ENCODE measurements at places on chromosomes 7 and 10.
A peak's percentile ranks its signal among the peaks of the same experiment; 100 is the strongest.

DNA sequence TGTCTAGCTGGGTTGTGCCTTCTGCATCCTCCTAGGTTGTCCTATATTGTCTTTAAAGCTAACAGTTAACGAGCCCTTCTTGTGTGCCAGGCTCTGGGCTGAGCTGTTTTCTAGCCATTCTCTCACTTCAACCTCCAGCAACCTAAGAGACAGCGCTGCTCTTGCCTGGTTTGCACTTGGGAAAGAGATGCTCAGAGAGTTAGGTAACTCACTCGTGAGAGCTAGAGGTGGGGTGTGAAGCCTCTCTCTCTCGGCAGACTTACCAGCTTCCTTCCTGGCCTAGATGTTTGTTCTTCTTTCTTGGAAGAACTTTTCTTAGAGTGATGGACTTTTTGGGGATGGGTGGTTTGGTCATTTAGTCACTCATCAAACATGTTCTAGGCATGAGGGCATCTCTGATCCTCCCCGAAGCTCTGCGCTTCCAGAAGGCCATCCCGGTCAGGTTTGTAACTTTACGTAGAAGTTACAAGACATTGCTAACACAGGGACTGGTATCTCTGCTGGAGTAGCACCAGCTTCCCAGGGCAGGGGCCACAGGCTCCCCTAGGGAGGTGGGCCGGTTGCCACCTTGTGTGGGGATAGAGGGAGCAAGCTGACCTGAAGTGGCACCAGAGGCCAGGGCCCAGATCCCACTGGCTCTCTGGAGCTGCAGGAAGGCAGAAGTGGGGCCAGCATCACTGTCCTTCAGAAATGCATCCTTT is 14.3 kb downstream of the TSPAN15 start:
- no peak for DNase-seq

DNA sequence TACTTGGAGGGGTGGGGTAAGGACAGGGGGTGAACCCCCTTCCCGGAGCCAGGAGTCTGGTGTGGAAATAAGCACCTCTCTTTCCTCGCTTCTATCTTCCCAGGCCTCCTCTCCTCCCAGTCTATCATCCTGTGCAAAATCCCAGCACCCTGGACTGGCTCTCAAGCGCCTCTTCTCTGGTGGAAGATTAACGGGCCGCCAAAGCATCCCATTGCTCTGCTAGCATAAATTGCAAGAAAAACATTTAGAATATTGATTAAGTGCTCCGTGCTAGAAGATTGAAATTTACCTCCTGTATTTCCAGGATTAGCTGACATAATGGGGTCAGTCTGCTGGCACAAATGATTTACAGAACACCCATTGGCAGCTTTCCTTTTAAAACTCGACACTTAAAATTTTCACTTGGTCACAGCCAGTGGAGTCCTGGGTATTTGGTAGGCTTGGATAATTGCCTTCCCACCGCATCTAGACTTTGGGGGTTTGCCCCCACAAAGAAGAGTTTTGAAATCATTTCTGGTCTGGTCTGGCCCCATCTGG is 189.7 kb downstream of the GFRA1 start:
- no peak for DNase-seq

- no peak for DNase-seq
These were observed 39.9 kb upstream of the FGL2 start for GRCh38 chr7:77239471-77239870.

GRCh38 chr7:33645104-33645503 is 260.2 kb upstream of the BMPER start:
- DNase-seq, result no peak

GRCh38 chr10:69345402-69345801 is 67.1 kb downstream of the HK1 start:
- no peak for DNase-seq

- no peak for DNase-seq
These were observed 1083.6 kb downstream of the KCNMA1 start for GRCh38 chr10:76554033-76554408.

DNA sequence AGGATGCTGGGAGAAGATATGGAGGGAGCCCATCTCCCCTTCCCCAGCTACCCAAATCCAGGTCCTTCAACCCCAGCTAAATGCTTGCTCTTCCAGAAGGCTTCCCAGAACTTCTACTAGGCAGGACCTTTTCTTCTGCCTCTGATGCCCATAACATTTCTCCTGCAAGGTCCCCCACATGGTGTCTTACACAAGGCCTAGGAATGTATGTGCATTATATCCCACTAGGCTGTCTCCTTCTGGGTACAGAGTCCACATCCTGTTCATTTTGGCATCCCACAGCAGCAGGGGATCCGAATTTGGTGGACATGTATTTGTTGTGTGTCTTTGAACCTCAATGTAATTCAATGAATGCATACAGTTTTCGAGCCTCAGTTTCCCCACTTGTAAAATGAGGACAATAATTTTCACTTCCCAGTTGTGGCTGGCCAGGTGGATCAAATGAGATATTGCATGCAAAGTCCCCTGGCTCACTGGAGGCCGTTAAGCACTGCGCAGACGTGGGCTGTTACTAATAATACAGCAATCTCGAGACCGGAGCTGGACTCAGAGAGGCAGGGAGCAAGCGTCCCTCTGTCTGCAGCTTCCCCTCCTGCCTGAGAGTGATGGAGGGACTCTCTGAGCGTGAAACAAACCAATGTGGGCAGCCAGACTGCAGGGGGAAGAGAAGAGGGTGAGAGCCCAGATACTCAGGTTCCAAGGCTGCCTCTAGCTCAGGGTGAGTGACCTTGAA is 18.6 kb upstream of the YWHAG start:
- DNase-seq, result no peak

- no peak for DNase-seq
These were observed 47.3 kb downstream of the CHST3 start for GRCh38 chr10:72011468-72011867.

- no peak for DNase-seq
These were observed 198.6 kb downstream of the ELFN1 start for GRCh38 chr7:1868516-1869165.

DNA sequence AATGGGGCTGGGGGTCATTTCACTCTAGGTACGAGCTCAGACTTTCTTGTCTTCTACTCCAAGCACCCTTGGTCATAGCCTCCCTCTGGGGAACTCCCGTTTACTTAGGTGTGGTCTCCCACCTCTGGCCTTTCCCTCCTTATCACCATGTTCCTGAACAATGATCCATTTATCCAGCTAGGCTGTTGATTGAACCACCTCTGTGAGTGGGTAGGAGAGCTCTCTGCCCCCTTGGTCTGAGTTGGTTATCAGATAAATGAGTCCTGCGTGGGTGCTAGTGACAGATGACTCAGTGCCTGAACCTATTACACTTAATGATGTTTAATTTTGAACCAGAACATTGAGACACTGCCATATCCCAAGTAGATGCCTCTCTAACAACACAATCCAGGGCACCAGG is 9.4 kb downstream of the BLNK start:
- DNase-seq, result no peak

DNA sequence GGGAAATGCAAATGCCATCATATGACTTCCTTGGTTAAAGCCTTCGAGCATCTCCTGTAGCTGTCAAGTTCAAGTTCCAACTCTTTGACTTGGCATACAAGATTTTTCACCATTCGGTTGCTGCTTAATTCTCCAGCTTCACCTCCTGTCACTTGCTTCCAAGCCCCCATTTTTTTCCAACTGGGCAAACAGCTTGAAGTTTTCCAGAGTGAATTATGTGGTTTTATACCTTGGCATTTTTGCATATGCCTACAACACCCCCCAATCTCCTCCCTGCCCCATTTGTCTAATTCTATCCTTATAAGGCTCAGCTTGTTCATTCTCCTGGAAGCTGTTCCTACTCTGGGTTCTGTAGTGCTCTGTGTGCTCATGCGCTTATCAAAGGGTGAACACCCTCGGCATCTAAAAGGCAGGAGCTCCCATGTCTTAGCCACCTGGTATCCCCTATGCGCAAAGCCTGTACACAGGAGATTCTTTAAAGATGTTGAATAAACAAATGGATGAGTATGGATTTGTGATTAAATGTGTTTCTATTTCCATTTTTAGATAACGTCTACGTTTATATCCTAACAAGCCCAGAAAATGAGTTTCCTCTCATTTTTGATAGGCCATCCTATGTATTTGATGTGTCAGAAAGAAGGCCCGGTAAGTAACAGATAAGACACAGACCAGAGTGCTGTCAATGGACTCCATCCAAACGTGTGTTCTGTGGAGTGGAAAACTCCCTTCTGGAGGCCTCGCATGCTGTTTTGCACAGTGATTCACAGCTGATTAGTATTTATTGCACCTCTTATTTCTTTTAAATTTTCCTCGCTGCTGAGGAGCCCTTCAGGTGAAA is 52.5 kb downstream of the CDHR3 start:
- DNase-seq, result no peak

DNA sequence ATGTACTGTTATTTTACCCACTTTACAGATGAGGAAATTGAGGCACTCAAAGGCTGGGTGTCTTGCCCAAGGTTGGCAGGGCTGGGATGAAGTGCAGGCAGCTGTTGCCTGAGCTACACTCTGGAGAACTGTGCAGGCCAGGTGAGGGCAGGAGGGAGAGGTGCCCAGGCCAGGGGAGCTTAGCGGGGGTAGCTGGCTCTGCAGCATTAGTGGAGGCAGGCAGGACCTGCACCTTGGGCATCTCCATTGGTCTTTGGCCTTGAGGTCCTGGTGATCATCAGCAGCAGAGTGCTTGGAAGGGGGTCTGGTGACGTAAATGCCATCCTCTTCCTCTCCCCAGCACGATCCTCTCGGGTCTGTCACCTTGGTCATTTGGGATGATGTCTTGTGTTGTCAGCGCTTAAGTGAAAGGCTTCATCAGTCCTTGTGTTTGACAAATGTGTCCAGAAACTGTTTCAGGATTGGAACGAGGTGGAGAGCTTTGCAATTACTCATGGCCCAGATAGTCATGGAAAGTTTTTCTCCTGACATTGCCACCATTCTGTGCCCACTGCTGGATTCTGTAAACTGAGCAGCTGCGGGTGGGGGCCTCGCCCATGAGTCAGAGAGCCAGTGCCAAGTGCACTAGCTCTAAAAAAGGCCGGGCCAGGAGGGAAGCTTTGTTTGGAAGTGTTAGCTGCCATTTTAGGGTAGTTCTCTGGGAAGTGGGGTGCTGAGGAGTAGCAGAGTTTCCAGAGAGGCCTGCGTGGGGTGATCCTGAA is 47.6 kb downstream of the TSPAN15 start:
- DNase-seq, result no peak

- DNase-seq, result no peak
These were observed 9.6 kb downstream of the ATP5F1C start for GRCh38 chr10:7797582-7797981.

DNA sequence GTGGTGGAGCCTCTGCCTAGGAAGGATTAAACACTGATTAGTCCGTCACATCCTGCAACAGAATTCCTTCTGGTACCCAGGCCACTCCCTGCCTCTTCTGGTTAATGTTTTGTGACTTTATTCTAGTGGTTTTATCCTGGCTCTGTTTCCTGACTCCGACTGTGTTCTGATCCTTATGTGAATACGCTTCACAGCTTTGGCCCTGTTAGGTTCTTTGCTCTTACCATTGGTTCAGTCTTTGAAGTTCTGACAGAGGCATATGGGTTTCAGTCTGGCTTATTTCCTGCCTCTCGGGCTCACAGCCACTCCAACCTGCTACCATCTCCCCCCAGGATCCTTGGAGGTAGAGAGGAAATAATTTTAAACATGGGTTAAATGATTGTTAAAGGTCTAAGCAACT is 23.2 kb upstream of the FGL2 start:
- no peak for DNase-seq

GRCh38 chr10:75866731-75867130 is 435.3 kb downstream of the LRMDA start:
- DNase-seq, result no peak

DNA sequence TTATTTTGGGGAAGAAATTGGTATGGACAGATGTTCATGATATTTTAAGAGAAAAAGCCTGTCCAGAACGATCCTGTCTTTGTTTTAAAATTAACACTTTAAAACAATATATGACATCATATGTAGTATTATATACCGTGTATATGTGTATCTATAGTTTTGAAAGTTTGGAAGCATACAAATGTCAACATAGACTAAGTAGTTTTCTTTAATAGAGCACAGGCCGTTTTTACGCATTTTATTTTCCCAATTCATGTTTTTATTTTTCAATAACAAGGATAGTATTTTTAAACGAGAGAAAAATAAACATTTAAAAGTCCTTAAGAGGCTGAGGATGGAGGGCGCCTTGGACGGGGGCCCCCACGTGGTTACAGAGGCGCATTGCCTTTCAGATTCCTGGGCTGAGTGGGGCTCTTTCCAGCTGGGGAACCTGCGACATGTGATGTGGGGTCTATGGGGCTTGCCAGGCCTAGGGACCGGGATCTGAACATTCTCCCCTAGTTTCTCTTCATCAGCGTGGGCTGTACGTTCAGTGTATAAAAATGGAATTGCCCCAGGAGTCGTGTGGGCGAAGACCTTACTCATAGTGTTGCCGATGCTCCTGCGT is 127.8 kb upstream of the ZNF746 start:
- DNase-seq, result peak; percentile 69

DNA sequence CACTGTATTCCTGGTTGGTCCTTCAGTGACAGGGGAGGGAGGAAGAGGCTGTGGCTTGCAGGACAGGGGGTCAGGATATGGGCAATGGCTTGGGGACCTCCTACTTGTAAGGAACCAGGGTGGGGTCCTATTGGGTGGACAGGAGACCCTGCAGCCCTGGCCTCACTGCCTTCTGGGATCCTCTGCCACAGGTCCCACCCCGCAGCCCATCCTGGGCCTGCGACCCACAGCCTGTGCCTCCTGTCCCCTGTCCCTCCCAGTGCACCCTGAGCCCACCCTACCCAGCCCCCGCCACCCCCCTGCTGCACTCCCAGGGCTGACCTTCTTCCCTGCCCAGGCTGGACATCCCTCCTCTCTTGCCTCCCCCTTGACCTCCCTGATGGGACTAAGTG is 58.7 kb upstream of the MYL10 start:
- DNase-seq, result no peak

DNA sequence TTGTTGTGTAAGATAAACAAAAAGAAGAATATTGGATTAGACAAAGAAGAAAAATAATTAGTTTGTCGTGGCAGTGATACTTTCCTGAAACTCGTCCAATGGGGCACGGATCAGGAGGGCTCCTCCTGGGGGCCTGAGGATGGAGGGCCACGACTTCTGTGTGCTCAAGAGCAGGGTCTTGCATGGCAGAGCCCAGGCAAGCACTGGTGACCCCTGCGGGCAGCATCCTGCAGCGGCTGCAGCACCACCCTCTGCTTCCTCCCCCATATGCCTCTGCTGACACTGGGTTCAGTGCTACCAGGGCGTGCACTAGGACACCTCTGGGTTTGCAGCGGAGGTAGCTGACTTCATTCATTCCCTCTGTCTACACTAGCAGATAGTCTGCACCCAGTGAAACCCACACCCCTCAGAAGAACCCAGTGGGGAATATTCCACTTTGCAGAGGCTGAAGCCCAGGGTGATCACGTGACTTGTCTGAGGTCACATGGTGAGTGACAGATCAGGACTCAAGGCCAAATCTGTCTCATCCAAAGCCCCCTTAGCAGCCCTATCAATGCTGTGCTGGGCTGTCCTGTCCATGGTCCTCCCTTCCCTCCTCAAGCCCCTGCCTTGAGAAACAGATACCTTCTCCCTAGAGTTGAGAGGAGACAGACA is 375.5 kb downstream of the TCERG1L start:
- no peak for DNase-seq
